Right renal pelvis (tissue), 4 donors: ENCODE measurements at places on chromosomes 5 and 9.

- no peak for DNase-seq
These were observed 782 bp downstream of the BICD2 start for GRCh38 chr9:92763721-92764380.

DNA sequence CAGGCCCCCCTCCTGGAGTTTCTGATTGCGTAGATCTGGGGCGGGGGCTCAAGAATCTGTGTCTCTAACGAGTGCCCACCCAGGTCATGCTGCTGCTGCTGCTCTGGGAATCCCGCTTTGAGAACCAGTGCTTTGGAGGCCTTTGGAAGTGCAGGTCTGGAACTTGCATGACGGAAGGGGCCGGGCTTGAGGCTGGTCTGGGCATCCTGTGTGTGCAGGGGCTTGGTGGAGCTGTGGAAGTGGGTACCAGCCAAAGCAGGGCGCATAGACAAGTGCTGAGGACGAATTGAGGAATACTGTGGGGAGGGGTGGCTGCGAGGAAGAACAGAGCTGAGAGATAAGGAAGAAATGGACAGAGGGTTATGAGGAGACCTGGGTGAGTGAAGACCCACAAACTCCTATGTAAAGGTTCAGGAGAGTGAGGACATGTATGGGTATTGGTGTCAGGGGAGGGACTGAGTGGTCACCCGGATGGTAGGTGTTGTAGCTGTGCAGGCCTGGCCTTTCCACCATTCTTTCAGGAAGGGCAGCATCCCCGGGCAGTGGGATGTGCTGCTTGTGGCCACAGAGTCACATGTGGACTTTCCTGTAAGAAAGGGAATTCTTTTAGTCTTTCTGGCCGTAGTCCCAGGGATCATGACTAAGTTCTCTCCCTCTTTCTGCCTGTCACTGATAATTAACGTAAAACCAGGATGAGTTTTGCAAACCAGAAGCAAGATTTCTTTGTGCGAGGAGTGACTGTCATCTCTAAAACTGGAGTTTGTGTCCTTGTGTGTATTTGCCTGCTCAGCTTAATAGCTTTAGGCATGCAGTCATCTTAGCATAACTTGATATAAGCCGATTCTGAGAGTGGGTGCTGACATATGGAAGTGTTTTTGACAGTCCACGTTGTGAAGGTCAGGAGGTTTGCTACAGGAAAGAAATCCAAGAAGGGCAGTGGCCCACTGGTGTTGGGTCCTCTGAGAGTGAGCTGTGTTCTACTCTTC lies 43.3 kb upstream of the TJP2 start:
- no peak for DNase-seq

- no peak for DNase-seq
These were observed 331.0 kb upstream of the RGMB start for GRCh38 chr5:98442448-98442847.

- DNase-seq = no peak
These were observed 1.9 kb upstream of the CNTFR start for GRCh38 chr9:34591248-34591916.

- no peak for DNase-seq
These were observed 5.6 kb downstream of the RAD23B start for GRCh38 chr9:107288701-107289100.

DNA sequence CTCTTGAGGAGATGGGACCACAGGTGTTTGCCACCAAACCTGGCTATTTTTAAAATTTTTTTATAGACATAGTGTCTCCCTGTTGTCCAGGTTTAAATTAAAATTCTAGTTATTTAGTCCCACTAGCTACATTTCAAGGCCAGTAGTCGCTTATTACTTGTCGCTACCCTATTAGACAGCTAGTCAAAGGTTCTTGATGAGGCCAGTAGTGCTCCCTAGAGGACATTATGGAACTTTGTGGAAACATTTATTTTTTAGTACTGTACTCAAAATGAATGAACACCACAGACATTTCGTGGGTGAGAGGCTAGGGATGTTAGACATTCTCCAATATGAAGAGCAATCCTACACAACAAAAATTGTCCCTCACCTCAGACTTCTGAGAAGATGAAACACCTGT lies 14.4 kb upstream of the GRXCR2 start:
- no peak for DNase-seq

GRCh38 chr9:90631964-90632363 lies 10.7 kb downstream of the DIRAS2 start:
- no peak for DNase-seq

DNA sequence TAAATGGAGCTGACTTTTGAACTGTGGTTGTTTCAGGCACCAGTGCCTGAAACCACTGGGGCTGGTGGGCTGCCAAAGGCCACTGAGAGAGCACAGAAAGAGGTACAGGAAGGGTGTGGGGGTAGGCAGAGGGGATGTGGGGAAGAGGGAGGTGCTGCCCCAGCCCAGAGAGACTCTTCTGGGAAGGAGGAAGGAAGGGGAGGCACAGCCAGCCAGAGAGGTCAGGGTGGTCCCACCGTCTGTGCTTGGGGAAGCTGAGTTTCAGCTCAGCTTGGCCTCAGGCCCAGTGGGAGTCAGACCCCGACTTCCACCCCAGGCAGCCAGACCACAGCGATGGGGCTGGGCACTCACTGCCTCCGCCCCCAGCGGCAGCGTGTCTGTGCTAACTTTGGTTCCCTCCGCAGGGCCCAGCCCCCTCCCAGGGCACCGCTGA lies 8.6 kb upstream of the PHYKPL start:
- no peak for DNase-seq

DNA sequence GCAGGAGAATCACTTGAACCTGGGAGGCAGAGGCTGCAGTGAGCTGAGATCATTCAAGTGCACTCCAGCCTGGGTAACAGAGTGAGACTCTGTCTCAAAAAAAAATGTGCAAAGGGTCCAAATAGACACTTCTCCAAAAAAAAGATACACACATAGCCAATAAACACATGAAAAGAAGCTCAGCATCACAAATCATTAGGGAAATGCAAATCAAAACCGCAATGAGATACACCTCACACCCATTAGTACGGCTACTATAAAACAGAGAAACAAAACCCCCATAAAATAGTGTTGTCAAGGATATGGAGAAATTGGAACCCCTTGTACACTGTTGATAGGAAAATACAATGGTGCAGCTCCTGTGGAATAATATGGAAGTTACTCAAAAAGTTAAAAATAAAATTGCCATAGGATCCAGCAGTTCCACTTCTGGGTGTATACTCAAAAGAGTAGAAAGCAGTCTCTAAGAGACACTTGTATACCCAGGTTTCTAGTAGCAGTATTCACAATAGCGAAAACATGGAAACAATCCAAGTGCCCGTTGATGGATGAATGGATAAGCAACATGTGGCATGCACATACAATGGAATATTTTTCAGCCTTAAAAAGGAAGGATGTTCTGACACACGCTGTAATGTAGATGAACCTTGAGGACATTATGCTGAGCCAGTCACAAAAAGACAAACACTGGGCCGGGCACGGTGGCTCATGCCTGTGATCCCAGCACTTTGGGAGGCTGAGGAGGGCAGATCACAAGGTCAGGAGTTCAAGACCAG lies 57.2 kb upstream of the PPARGC1B start:
- no peak for DNase-seq

DNA sequence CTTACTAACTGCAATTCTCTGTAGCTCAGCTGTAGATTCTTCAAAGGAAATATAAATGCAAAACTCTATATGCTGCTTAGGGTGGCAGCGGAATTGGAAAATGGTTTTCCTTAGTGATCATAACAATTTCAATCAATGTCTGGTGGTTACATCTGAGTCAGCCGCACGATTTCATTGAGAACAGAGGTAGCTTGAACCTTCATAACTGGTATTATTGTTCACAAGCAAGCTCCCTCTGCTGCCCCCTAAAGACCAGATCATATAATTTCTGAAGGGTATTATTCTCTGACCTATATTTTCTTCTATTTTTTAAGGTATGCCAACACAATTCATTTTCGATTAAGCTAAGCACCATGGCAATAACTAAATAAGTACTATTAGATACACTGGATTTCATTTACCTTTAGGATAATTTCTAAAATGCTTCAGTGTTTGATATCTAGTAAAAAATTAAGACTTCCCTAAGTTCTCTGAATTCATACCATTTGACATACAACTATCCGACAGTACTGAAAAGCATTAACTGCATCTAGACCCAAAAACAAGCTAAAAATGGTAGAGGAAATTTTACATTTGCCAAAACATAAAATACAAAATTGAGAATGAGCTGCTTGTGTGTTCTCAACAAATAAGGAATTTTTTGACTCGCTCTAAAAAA lies 181.1 kb upstream of the SPEF2 start:
- peak; percentile 13 for DNase-seq

DNA sequence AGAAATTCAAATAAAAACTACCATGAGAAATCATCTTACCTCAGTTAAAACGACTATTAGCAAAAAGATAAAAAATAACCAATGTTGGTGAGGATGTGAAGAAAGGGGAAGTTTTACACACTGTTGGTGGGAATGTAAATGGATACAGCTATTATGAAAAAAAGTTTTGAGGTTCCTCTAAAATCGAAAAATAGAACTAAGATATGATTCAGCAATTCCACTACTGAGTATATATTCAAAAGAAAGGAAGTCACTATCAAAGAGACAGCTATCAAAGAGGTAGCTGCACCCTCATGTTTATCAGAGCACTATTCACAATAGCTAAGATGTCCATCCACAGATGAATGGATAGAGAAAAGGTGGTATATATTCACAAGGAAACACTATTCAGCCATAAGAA lies 1888.4 kb downstream of the MAT2B start:
- DNase-seq = no peak

GRCh38 chr9:127943011-127943662 lies 5.5 kb upstream of the DPM2 start:
- no peak for DNase-seq

GRCh38 chr5:113632996-113633395 lies 119.5 kb downstream of the YTHDC2 start:
- DNase-seq = no peak

GRCh38 chr9:126670270-126670669 lies 56.5 kb downstream of the LMX1B start:
- no peak for DNase-seq

DNA sequence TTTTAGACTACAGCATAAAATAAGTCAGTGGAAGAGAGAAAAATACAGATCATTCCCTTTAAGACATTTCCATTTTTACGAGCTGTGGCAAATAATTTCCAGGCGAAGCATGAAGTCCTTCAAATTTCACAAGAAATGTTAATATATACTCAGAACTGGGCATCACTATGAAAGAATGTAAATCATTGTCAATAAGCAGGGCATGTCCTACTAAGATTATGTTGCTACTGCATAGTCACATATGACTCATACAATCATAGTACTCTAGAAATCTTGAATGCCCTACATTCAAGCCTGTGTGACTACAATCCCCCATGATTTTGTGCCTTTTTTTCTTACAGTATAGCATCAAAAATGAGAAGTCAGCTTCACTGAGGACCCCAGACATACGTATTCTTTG lies 485.2 kb upstream of the FTMT start:
- DNase-seq = no peak

DNA sequence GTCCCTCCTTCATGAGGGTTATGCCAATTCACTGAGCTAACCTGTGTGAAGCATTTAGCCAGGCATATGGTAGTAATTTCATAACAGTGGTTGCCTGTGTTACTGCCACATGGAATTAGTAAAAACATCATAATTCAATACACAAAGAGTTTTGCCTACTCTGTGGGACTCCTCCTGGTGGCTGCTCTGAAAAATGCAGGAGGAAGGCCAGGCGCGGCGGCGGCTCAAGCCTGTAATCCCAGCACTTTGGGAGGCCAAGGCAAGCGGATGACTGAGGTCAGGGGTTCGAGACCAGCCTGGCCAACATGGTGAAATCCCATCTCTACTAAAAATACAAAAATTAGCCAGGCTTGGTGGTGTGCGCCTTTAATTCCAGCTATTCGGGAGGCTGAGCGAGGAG lies 547.3 kb downstream of the CDK5RAP2 start:
- DNase-seq = no peak

DNA sequence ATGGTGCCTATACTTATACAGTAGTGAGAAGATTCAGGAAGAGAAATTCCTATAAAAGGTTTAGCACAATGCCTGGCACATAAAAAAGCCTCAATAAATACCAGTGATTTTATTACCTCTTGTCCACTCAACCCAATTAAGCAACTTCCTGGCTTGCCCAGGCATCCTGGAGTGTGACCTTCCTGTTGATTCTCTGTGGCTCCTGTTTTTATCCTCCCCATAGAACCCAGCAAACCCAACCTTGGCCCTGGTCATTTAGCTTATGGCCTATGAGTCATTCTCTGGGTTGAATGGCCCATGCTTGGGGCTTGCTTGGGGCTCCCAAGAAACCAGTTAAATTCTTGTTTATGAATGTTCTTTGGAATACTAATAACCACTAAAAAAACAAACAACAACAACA lies 21.4 kb upstream of the SPARC start:
- DNase-seq = no peak

GRCh38 chr5:60352992-60353599 lies 346.9 kb downstream of the DEPDC1B start:
- DNase-seq = no peak

DNA sequence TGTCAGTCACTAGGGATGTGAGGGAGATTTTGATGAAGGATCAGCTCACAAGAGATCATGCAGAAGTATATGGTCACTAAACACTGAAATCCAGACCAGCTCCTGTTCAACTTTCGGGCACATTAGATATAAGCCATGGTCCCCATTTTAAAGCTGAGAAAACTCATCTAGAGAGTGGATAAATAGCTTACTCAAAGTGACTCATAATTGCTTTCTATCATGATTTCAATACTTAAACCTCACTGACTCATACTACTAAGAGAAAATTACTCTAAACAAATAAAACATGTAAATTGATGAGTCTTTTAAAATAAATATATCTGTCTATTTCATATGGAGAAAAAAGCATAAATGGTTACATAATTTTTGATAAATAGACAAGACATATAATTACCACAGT lies 567.7 kb downstream of the TLR4 start:
- DNase-seq = no peak

GRCh38 chr5:77427998-77428397 lies 64.1 kb downstream of the WDR41 start:
- no peak for DNase-seq

GRCh38 chr5:138711087-138711486 lies 42.1 kb upstream of the CTNNA1 start:
- DNase-seq = no peak
